Ammon's horn (tissue), 1 donor: ENCODE measurements at places on chromosomes 12 and 14.

GRCh38 chr12:22339691-22340090 is 5.2 kb upstream of the ST8SIA1 start:
- no peak for DNase-seq

DNA sequence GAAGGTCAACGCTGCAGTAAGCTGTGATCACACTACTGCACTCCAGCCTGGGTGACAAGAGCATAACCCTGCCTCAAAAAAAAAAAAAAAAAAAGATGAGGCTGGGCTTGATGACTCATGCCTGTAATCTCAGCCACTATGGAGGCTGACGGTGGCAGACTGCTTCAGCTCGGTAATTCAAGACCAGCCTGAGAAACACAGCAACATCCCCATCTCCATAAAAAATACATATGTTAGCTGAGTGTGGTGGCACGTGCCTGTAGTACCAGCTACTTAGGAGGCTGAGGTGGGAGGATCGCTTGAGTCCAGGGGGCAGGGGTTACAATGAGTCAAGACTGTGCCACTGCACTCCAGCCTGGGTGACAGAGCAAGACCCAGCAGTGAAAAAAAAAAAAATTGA is 50.4 kb downstream of the GXYLT1 start:
- DNase-seq = no peak

DNA sequence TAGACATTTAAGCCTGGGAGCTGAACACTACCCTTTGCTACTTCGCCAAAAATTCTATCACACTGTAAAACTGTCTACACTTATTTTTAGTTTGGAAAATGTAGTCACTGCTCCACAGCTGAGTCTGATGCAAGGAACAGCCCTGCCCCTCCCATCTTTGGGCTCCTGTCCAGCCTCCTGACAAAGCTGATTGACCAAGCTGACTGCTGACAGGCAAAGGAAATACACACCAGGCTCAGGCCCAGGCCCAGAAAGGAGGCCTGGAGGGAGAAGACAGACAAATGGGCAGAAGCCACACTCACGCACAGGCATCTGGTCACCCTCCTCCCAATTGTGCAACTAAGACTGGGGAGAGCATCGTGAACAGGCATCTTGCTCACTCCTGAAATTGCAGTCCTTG is 55.3 kb downstream of the ISCA2 start:
- DNase-seq = no peak

GRCh38 chr12:96886998-96887677 is 19.9 kb upstream of the NEDD1 start:
- peak; percentile 59 for DNase-seq

- DNase-seq = peak; percentile 65
Measured at GRCh38 chr12:69966409-69966808, 141.4 kb downstream of the MYRFL start.

- DNase-seq = no peak
Measured at GRCh38 chr12:125304029-125304428, 238.8 kb downstream of the AACS start.

DNA sequence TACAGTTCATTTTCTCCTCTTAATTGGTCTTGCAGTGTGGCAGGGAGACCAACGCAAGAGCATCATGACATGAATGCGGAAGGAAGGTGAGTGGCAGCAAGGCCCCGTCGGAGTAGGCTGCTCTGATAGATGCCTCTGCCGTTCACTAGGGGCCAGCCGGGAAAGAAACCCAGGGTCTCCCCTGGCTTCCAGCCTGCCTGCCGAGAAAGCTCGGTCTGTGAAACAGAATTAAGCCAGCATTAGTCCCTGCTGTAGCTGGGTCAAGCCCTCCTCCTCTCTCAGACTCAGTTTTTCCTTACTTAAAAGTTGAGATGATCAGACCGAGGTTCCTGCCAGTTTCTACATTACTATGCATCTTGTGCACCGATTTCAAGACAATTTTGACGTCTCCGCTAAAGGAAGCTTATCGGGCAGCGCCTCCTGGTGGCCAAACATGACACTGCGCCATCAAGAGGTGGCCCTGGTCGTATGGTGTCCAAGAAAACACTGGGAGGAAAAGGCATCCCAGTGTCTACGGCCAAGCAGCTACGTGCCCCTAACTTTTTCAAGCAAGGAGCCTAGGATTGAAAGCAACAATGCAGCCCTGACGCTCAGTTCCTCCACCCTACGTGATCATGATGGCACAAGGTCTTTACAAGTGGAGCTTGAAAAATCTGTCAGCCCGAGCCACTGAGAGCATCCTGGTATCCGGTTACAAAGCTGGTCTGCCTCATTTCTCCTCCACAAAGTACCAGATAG is 131.6 kb downstream of the KSR2 start:
- DNase-seq = peak; percentile 91

DNA sequence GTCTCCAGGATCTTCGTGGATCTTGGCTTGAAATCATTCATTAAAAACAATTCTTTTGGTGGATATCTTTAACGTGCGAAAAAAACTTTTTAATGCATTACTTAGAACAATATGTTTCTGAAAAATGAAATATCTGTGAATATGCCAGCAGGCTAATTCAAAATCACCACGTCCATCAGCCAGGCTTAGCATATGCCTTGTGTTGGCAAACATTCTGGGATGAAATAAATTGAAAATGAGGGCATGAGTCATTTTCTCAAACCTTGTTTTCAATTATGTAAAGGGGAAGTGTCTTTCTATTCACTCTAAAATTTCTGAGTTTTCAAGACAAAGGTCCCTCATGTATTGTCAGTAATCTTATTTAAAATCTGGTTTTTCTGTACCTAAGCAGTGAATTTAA is 393.9 kb downstream of the PAWR start:
- no peak for DNase-seq

DNA sequence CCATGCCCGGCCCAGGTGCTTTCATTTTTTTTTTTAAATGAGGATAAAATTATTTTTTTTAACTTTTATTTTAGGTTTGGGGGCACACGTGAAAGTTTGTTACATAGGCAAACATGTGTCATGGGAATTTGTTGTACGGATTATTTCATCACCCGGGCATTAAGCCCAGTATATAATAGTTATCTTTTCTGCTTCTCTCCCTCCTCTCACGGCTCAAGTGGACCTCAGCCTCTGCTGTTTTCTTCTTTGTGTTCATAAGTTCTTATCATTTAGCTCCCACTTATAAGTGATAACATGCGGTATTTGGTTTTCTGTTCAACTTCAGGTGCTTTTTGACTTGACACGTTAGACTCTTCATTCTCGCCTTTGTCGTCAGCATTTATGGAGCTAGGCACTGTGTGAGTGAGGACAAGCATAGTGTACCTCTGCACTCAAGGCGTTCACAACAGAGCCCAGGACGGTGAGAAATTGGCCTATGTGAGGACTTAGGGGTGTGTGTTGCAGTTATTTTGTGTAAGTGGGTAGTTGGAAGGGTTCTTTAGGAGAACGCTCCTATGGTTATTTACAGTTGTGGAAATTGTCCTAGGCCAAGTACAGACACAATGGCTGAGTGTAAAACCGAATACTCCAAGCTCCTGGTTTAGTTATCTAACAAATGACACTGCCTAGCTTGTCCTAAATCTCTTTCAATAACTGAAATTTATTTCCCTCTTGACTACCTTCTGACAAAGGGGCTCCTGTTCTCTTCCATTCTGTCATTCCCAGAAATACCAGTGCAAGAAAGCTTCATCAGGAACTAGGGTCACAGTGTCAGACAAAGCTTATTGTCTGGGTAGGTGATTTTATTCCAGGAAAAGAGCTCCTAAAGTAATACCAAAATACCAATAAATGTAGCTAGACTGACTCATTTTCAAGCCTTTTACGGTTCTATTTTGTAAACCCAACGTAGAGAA is 200.5 kb upstream of the PRICKLE1 start:
- no peak for DNase-seq

DNA sequence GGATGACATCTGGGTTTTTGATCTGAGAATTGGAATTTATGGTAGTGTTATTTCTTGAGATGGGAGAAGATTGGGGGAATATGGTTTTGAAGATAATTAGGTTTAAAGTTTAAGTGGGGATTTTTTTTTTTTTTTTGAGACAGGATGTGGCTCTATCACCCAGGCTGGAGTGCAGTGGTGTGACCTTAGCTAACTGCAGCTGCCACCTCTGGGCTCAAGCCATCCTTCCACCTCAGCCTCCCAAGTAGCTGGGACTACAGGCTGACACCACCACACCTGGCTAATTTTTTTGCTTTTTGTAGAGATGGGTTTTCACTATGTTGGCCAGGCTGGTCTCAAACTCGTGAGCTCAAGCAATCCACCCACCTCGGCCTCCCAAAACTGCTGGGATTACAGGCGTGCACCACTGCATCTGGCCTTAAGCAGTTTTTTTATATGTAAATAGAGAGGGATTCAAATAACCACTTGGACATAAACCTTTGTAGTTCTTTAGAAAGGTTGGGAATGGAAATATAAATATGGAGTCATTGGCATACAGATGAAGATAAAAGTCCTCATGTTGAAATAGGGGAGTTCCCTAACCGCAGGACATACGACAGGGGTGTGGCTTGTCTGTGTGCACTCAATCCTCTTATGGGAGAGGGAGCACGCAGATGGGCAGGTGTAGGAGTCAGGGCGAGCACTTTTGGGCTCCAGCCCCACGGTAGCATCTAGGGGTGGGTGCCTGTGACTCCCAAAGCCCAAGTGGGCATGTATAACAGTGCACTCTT is 4.7 kb downstream of the LIN52 start:
- DNase-seq = no peak

GRCh38 chr14:102212356-102212755 is 72.7 kb downstream of the WDR20 start:
- no peak for DNase-seq

DNA sequence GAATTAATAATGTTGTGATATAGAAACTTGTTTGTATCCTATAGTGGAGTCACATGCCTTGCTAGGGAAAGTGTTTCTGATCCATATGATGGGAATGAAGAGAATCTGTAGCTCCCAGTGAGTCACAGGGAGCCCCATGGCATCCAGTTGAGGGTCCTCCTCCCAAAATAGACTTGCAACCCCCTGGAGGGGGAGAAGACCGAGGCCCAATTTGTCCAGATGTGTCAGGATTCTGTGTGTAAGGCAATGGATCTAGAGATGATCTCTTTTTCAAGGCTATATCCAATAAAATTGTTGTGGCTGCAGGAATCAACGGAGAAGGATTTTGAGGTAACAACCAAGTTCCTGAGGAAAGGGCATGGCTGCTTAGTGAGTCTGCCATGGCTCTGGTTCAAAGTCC is 121.8 kb downstream of the BCL11B start:
- no peak for DNase-seq

GRCh38 chr12:124242529-124243065 is 52.3 kb upstream of the RFLNA start:
- no peak for DNase-seq

- no peak for DNase-seq
Measured at GRCh38 chr12:53791735-53792326, 40.1 kb upstream of the CISTR start.

- DNase-seq = no peak
Measured at GRCh38 chr14:58216544-58216943, 16.6 kb downstream of the ACTR10 start.
